ENCODE measurements at places on chromosomes 16 and 17.

DNA sequence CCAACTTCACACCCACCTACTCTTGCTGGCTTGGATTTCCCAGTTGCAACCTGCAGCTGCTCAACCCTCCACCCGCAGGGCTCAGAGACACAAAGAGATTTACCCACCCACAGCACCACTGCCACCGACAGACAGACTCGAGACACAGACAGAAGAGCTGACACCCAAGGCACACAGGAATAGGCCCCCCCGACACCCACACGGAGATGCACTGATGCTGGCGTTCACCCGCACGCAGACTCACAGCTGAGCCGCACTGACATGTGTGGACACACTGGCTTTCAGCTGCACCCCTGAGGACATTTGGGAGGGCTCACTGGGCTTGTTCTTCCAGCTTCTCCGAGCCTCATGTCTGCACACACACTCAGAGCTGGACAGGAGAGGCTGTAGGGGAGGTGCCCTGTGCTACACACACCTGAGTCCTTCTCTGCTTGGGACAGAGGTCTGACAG lies 8.2 kb downstream of the STX1B start:
- no peak for DNase-seq

DNA sequence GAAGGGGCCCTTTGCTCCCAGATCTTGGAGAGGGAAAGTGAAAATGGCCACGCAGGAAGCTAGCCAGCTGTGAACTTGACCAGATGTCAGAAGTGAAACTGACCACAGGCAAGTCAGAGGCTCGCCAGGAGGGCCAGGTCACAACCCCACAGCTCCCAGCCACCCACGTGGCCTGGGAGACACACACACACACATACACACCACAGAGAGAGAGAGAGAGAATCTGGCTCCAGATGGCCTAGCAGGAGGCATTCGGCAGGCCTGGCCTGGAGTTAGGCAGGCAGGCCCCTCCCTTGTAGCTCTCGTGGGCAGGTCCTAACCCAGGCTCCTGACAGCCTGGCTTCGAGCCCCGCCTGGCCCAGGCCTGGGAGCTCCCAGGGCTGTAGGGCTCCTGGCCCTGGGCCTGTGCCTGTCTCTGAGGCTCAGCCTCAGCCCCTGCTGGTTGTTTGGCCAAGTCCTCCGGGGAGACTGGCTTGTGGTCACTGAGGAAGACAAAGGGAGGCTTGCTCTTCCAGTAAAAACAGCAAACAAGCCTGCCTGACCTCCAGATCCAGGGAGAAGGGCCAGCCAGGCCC lies 20.2 kb downstream of the NGFR start:
- peak; percentile 97 for DNase-seq

DNA sequence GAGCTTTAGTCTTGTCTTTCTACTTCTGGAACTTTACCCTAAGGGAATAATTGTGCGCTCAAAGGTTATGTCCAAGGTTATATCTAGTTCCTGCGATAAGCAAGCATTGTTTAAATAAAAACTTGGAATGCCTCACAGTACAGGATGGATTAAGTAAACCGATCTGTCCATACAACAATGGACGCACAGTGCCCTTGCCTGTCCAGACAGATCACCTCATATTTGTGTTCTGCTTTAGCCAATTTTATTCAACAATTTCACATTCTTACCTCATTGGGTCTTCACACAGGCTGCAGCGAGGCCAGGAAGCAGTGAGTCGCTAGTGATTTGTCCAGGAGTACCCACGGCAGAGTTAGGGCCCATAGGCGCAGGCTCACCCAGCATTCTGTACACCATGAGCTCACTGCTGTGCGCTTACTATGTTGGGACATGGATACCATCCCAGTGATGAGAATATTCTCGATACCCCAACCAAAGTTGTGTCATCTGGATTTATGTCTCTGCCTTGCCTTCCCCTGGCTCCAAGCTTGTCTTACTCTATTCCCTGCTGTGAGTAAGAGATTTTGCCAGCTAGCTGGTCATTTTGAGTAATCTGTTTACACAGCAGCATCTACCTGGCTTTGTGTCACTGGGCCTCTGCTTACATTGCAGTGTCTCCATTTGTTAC lies 39.8 kb downstream of the USP43 start:
- no peak for DNase-seq

DNA sequence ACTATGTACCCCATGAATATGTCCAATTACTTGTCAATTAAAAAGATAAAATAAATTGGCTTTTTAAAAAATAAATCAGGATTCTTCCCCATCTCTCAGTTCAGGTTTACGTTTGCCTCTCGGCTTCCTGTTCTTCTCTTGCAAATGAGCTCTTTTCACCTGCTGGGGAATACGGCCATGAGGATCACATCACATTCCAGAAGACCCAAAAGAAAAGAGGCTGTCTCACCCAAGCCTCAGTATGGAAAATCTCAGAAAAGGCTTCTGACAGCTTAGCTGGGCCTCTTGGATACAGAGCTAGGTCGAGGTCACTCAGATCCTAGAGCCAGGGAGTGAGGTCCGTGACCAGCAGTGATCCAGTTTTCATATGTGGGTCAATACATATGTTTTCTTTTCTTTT lies 171.2 kb upstream of the SDK2 start:
- no peak for DNase-seq
